NCI-H774 (cell line): ENCODE measurements at places on chromosomes 13 and 19.

DNA sequence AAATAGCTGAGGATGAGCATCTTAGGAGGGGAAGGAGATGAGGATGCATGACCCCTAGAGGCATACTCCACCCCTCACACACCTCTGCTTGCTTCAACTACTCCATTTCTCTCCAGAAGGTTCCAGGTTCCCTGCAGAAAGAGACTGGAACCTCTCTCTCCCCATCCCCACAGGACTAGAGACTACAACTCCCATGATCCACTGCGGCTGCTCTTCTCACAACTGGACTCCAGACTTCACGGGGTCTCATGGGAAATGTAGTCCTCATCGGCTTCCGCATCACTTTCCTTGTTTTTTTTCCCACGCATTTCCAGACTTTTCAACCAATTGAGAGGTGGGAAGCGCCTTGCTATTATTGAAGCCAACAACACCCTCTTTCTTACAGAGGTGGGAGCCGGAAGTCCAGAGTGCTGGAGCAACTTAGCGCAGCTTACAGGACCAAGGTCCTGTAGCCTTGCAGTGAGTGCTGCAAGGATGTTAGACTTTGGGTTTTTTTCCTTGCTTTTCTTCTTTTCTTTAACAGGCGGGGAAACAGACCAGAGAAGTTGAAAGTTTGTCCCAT, 13.9 kb upstream of the CACNG6 start:
- DNase-seq: no peak

- no peak for DNase-seq
These were observed 7.6 kb downstream of the TINCR start for GRCh38 chr19:5560156-5560555.

DNA sequence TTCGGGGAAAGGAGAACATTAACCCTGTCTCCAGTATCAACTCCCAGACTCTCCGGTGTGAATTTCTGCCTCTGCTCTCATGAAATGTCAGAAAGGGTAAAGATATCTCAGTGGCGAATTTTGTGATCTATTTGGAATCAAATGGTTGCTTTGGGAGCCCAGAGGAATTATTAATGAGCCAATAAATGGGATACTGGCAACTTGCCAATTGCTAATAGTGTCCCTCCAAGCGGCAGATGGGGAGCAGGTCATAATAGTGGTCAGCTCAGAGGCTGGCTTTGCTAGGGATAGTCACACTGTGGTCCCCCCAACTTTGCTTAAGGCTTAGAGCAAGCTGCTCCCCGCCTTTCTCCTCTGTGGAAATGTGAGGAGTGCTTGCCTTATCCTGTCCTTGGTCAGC, 176.1 kb upstream of the KL start:
- DNase-seq: no peak

- DNase-seq: no peak
These were observed 1.6 kb downstream of the ZNF415 start for GRCh38 chr19:53131085-53131590.

DNA sequence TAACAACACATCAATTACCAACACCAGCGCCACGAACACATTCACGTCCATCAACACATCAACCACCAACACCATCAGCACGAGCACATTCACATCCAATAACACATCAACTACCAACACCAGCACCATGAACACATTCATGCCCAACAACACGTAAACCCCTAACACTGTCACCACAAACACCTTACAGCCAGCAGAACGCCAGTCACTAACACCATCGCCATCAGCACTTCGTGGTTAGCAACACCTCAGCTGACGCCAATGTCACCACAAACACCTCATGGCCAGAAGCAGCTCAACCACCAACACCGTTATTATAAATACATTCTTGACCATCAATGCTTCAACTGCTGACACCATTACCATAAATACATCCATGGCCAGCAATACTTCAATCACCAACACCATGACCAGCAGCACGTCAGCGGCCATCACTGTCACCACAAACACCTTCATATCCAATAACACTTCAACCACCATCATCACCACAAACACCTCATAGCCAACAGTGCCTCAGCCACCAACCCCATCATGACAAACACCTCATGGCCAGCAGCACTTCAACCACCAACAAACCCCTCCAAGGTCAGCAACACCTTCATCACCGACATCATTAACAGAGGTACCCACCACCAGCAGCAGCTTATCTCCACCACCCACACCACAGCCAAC, 9.4 kb downstream of the FCER2 start:
- no peak for DNase-seq

- no peak for DNase-seq
These were observed 33.4 kb downstream of the IPO5 start for GRCh38 chr13:97986835-97987234.

DNA sequence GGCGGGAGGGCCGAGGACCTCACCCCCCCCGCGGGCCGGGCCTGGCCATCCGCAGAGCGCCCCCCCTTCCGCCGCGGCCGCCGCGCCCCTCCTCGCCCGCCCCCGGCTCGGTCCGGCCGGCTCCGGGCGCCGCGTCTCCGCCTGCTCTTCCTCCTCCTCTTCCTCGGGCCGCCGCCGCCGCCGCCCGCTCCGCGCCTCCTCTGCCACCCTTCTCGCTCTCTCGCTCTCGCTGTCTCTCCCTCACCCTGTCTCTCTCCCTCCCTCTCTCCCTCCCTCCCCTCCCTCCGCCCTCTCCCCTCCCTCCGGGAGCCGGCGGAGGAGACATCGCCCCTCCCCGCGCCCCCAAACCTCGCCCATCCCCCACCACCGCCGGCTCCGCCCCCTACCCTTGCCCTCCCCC, at the start of gene SHANK1:
Gene SHANK1 (minus strand): TSS at position 237 of the 400 bp plus-strand sequence. CDS start 2,883 bp downstream, outside the sequence.
- DNase-seq: no peak

DNA sequence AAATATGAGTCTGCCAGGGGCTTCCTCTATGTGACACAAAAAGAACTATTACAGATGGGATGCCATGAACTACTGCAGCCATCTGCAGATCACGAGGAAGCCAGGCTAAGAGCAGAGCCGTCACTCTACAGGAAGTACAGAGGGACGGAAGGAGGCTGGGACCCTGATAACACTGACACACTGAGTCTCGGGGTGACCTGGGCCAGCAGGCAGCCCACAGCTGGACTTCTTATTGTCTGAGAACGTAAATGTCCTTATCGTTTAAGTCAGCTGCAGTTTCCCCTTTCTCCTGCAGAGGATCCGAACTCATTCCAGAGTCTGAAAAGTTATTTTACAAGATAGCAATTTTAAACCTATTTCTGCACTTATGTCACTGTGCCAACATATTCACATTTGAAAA, 20.7 kb downstream of the PARP4 start:
- no peak for DNase-seq

DNA sequence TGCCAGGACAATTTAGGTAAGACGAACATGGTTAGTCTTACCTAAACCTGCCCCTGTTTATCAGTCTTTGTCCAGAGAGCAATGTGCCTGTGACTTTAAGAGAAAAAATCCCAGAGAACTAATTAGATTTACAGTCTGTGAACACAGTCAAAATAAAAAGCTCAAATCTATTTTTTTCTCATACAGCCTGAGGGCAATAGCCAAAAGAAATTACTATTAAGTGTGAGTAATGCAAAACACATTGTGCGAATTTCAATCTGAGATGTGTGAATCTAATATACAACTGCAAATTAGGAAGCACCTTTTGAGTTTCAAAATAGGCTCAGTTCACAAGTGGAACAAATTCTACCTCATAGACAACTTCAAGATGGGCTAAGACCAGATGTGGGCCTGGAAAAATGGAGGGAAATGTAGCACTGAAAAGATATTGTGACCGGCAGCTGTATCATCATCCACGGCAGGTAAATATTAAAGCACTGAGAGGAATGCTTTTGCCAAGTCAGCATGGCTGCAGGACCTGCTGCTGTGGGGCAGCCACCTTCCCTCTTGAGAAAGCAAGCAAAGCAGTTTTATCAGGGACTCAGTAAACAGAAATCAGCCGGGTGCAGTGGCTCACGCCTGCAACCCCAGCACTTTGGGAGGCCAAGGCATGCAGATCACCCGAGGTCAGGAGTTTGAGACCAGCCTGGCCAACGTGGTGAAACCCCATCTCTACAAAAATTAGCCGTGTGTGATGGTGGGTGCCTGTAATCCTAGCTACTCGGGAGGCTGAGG, 114.8 kb downstream of the KATNAL1 start:
- no peak for DNase-seq

GRCh38 chr13:93716623-93717022, 490.0 kb downstream of the GPC6 start:
- no peak for DNase-seq

DNA sequence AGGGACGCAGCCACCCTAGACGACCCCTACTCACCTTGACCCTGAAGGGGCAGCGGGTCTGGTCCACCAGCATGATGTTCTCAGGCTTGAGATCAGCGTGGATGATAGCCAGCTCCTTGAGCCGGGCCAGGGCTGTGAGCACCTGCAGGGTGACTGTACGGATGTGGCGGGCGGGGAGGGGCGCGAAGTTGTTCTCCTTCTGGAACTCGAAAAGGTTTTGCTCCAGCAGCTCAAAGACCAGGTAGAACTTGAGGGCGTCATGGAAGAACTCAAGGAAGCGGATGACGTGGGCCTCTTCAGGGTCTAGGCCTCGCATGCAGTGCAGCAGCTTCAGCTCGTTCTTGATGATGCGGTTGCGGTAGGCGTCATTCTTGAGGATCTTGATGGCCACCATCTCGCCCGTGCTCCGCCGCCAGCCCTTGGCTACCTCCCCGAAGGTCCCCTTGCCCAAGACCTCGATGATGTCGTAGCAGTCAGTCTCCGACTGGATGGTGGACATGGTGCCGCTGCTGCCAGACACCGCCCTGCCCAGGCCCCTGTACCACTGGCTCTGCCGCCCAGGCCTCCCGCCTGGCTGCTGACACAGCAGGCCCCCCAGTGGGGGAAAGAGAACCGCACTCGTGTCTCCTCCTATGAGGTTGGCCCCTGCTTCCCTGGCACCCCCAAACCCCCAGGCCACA, 437 bp downstream of the HIPK4 start:
- DNase-seq: no peak

GRCh38 chr13:43776501-43777079, 10.2 kb downstream of the ENOX1 start:
- no peak for DNase-seq

GRCh38 chr19:46042252-46042883, 1.6 kb upstream of the IGFL4 start:
- DNase-seq: no peak

- DNase-seq: no peak
These were observed 106.4 kb downstream of the AKAP11 start for GRCh38 chr13:42378383-42378780.

DNA sequence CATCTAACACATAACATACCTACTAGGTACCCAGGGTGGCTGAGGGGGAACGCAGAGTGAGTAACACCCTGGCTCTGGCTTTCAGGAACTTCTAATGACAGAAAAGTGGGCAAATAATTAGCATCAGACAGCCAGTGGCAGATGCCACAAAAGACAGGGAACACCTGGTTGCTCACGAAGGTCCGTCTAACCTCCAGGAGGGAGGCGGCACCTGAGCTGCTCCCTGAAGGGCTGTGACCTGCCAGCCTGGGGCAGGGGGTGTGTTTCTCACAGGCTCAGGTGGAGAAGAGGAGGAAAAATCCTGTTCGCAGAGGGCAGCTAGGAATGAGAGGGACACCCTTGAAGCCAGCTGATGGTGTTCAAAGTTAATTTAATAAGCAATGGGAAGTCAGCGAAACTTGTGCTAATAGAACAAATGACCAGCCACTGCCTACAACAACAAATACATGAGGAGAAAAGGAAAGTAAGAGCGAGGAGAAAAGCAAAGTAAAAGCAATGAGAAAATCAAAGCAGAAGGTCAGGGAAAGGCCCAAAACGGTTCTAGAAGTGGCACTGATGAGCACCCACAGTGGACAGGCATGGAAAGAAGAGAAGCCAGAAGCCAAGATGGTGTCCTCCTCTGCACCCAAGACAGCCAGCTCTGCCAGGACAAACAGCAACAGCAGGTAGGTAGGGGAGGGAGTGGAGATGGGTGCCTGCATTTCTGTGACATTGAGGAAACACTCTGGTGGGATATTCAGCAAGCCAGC, 87.3 kb downstream of the STK24 start:
- DNase-seq: no peak

GRCh38 chr19:795691-796581, 1.3 kb upstream of the PTBP1 start:
- no peak for DNase-seq

GRCh38 chr19:16068696-16069259, 7.5 kb upstream of the TPM4 start:
- no peak for DNase-seq

- no peak for DNase-seq
These were observed 2215.4 kb upstream of the PCDH20 start for GRCh38 chr13:63631006-63631405.

- DNase-seq: no peak
These were observed 724.0 kb upstream of the MIR17HG start for GRCh38 chr13:90623318-90624011.

DNA sequence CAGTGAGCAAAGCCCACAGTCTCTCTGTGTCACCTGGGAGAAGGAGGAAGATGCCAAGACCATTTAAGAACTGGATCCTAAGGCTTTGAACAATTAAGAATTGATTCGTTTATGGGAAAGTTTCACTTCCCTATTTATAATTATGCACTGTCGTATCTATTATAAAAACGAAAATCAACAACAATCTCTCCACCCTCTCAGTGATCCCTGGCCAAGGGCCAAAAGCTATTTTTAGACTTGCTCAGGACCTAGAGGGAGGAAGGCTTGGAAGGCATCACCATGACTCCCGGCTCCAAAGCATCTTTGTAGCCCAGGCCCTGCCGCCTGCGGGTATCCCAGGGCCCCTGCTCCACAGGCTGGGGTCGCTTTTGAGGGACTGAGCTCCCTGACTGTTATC, 1.3 kb downstream of the RHPN2 start:
- DNase-seq: no peak

DNA sequence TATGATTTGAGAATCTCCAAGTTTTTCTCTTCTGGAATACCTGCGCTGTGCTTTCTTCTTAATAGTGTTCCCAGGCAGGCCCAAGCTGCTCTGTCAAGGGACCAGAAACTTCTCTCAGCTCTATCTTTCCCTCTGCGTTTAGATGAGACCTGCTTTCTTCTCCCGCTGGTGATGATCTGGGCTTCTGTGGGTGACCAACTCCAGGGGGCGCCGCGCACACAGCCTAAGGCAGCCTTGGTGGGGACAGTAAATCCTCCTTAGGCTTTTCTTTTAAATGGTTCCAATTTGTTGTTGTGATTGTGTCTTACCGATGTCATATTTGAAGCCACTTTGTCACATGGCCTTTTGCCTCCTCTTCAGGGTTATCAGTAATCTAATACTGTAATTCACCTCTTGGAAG, 439.4 kb upstream of the KLF12 start:
- no peak for DNase-seq

GRCh38 chr13:66162470-66162869, 1067.7 kb downstream of the PCDH9 start:
- no peak for DNase-seq

DNA sequence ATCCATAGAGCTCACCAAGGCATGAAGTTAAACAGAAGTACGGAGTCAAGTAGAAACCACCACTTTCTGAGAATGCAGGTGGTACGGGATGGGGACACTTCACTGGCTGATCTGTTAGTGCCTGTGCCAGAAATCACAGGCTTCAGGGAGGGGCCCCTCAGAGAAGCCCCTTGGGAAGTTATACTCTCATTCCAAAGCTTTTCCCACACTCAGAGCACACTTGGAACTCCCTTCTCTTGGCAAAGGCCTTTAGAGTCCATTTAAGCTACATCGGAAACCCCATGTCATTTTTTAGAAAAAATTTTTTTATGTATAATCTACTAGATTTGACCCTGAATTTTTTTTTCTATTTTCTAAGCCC, 80.7 kb upstream of the WASF3 start:
- no peak for DNase-seq

GRCh38 chr13:39422845-39423565, 180.0 kb downstream of the LHFPL6 start:
- DNase-seq: no peak

- DNase-seq: no peak
These were observed 52.7 kb downstream of the VAV1 start for GRCh38 chr19:6825076-6825774.

- DNase-seq: no peak
These were observed 17.7 kb downstream of the POLRMT start for GRCh38 chr19:615619-616018.
